Left colon (tissue), 2 donors: ENCODE measurements at places on chromosomes 16 and 17. TPM values are rescaled to one million over a fixed set of nuclear protein-coding genes. Genes with fewer than 3 reads are reported as not detected.

DNA sequence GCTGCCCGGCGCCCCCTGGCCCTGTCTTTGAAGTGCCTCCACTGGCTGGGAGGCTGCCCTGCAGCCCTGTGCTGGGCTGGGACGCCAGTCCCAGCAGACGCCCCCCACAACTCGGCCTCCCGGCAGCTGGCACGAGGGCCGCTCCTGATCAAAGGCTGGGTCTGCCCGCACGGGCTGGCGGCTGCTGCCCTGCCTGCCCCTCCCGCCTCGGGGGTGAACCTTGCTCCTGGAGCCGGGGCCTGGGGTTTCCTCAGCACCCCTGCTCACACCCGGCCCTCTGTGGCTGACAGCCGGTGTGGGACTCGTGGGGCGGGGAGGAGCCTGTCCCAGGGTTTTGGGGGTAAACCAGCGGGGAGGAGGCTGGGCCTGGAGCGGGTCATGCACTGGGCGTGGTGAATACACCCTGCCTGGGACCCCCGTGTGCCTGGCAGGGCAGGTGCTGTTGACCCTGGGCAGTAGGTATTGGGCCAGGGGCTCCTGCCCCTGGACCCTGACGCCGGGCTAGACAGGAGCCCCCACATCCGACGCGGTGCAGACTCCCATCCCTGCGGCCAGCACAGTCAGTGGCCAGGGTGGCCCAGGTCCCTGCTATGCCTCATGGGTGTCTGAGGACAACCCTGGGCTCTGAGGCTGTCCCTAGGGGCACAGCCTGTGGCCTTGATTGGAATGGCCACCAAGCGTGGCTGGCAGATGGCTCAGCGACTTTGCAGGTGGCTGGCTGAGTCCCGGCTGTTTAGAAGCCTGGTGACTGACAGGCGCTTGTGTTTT, 21.7 kb downstream of the CENPX start:
- DNase-seq: no peak

GRCh38 chr17:74055508-74056160, 147.8 kb upstream of the RPL38 start:
- DNase-seq: no peak

Gene MLKL
- total RNA-seq: 15.9 TPM

Gene SPATA32
- total RNA-seq: not detected

Gene XAF1
- 13.0 TPM for total RNA-seq

Gene LHX1
- not detected for total RNA-seq

GRCh38 chr17:64177311-64178010, 47.5 kb upstream of the ERN1 start:
- DNase-seq: no peak

Gene CEMP1
- total RNA-seq: 0.70 TPM

Gene CAVIN1
- total RNA-seq: 62.0 TPM
